Fibroblast of skin of right quadriceps (primary cell): ENCODE measurements at places on chromosomes 12 and 14.

- no peak for DNase-seq
Measured at GRCh38 chr12:68491204-68491960, 119.3 kb upstream of the RAP1B start.

DNA sequence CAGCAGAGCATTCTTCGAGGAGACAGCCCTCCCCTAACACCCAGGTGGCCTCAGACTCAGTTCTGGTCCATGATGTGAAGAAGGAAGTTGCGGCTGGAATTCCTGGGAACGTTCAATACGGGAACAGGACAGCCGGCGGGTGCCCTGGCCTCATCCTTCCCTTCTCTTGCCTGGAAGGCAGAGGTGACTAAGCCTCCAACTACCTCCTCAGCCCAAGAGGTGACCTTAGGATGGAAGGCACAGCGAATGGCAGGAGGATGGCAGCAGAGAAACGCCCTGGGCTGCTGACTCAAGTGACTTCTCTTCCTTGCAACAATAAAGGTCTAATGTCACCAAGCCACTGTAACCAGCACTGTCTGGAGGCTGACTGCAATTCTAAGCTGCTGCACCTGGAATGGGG lies 36.1 kb downstream of the DHX37 start:
- DNase-seq: no peak

DNA sequence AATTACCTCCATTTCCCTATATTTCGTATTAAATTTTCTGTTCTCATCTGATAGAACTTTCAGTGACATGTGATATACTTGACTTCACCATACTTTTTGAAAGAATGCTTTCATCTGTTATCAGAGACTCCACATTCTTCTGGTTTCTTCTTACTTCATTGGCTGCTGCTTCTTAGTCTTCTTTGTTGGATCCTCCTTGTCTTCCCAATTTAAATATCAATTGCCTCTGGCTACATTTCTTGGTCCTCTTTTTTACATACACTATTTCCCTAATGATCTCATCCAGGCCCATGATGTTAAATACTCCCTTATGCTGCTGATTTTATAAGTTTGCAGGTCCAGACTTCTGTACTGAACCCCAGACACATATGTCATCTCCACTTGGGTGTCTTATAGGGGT lies 22.0 kb downstream of the OR5AU1 start:
- no peak for DNase-seq

GRCh38 chr14:67260965-67261364 lies 19.7 kb downstream of the PALS1 start:
- DNase-seq: no peak

DNA sequence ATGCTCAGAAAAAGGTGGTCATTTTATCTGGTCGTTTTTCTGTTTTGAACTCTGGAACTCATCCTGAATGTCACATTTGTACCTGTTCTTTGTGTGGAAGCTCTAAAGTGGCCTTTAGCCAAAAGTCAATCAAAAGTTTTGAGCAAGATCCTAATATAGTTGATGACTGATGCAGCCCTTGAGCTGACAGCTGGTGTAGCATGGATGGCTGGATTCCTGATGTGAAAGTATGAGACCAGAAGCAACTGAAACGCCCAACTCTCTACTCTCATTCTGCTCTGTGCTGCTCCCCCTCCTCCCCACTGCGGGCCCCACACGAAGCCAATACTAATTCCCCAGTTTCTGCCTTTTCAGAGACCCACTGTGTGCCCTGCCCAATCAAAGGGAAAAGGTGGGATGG lies 10.3 kb upstream of the MYH7 start:
- DNase-seq: no peak

GRCh38 chr14:83706231-83706954 lies 1823.6 kb upstream of the FLRT2 start:
- DNase-seq: peak; percentile 5

DNA sequence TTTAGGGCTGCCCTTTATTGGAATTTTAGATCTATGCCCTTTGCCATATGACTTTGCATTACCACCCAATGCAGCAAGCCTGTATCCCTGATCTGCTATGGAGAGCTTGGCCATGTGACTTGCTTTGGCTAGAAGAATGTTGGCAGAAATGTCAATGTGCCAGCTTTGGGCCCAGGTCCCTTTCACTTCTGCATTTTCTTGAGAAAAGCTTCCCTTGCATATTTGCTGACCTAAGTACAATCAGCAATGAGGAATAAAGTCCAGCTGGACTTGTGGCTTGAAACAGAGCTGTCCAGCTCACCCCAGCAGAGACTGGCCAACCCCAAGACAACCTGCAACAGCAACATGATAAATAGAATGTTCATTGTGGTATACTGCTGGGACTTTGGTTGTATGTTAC lies 135.9 kb downstream of the PAH start:
- DNase-seq: no peak

DNA sequence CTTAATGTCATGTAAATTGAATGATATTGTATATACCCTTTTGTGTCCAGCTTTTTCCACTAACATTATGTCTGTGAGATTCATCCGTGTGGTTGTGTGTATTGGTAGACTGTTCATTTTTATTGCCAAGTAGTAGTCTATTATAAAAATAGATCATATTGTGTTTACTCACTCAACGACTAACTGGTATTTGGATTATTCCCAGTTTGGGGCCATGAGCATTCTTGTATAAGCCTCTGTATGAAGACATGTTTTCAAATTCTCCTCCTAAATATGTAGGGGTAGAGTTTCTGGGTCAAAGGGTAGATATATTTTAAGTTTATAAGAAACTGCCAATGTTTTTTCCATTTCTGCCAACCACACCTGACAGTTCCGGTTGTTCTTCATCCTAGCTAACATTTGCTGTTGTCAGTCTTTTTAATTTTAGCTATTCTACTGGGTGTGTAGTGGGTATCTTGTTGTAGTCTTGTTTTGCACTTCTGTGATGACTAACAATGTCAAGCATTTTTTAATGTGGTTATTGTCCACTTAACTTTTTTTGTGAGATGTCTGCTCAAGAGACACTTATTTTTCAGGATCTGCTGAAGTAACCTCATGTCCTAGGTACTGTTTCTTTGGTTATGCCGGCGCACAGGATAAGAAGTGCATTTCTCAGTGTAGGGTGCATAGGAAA lies 93.2 kb downstream of the DACT1 start:
- peak; percentile 67 for DNase-seq

- no peak for DNase-seq
Measured at GRCh38 chr12:49972641-49973360, at the start of gene AQP6. AQP6 (plus strand) TSS chr12:49972947; CDS start chr12:49973174, 227 bp downstream.

DNA sequence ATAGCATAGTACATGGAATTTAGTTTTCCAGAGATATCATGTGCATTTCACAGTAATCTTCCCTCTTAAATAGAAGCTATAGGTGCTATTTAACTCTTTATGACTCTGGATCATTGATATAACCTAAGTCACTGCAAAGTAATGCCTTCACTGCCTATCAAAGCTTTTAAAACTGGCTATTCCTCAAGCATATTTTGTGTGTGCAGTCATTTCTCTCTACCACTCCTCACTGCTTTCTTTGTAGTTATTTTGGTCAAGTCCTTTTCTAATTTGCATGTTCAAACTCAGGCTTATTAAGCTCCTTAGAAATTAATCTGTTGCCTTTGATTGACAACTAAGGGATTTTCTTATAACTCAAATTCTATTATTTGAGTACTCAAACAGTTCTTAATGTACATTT lies 79.4 kb upstream of the PLEKHG7 start:
- DNase-seq: no peak

- DNase-seq: peak; percentile 81
Measured at GRCh38 chr12:68808388-68809189, 612 bp downstream of the MDM2 start.

DNA sequence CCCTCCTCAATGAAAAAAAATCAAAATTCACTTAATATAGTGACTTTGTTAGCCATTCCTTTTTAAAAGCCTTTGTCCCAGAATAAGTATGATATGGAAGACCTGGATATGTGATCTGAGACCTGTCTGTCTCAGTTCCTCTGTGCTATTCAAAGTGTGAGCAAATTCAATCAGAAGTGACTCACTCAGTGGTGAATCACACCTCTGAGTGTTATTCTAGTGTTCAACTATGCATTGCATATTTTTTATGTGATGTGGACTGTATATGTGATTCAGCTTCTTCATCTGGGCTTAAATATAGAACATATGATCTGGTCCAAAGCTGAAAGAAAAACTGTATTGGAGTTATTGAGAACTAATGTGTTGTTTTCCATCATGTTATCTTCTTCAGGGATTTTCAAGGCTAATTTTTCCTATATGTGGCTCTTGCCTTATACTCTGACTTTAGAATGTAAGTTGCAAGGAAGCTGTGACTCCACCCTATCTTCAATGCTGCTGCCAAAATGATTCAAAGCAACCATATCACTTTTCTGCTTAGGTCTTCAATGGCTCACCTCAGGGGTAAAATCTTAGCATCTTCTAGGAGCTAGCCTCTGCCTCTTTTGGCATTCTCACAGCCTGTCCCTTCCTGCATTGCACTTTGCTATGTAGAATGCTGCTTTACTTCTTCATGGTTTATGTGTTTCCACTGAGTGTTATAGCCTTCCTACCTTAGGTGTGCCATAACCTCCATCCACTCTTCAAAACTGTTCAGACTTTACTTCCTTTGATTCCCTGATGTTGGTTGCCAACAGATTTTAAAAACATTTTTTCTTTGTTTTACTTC lies 169.8 kb downstream of the OTOGL start:
- DNase-seq: peak; percentile 93

DNA sequence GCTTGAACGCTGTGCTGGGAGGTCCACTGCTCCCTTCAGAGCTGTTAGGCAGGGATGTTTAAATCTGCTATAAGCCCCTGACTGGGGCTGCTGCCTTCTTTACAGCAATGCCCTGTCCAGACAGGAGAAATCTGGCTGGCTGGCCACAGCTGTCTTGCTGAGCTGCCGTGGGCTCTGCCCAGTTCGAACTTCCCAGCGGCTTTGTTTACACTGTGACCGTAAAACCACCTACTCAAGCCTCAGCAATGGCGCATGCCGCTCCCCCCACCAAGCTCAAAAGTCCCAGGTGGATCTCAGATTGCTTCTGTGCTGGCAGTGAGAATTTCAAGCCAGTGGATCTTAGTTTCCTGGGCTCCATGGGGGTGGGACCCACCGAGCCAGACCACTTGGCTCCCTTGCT lies 35.8 kb downstream of the CKAP4 start:
- DNase-seq: no peak

DNA sequence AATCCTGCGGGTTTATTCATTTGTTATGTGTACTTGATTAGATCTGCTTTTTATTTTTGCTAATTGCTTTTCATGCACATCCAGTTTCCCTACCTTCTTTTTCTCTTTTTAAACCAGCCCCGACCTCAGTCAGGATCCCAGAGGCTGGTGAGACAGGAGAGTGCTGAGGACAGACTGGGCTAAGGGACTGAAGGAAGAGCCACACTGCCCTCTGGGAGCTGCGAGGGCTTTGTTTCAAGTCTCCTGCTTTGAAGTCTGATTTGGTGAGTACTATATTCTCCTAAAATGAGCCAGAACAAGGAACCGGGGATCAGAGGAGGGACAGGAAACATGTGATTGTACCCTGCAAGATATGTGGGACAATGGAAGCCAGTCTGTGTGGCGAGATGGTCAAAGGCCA lies 23.9 kb downstream of the PRICKLE1 start:
- DNase-seq: no peak

DNA sequence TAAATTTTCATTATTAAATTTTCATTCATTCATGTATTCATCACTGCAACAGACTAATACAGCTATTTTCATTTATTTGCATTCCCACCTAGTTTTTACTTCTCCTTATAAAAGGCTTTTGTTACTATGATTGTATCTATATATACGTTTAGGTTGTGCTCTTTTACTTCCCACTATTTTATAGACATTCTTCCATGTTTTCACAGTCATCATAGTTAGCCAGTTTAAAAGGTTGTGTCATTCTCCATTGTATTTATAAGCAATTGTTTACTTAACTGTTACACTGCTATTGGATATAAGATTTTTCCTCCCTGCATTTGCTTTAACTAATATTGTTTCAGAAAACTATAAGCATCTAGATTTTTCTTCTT lies 12.0 kb downstream of the ABHD12B start:
- DNase-seq: no peak

DNA sequence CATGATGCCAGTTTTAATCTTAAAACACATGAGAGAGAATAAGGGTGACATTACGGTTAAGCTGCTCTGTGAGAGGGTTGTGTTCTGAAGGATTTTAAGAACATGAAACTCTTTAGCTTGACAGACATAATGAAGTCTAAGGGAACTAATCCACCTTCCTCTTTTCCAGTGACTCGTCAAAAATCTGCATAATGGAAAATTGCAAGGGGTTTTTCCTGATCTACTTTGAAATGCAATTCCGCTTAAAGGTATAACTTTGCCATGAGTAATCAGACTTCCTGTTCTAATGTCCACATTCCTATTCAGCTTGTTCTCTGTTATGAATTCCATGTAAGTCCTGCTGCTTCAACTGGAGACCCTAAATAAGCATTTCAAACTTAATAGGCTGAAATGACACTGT lies at the start of gene ZNF705A:
TSS of gene ZNF705A (plus strand) at position 171 of the 400 bp plus-strand sequence. CDS start 15,611 bp downstream, outside the sequence.
- peak; percentile 86 for DNase-seq

- DNase-seq: no peak
Measured at GRCh38 chr14:55097881-55098560, 31.0 kb upstream of the LGALS3 start.

- no peak for DNase-seq
Measured at GRCh38 chr12:109092497-109093021, 713 bp downstream of the ALKBH2 start.

GRCh38 chr14:105591052-105591451 lies 64.7 kb downstream of the TMEM121 start:
- DNase-seq: no peak

- peak; percentile 95 for DNase-seq
Measured at GRCh38 chr12:51886021-51886710, 1.7 kb upstream of the ANKRD33 start.

DNA sequence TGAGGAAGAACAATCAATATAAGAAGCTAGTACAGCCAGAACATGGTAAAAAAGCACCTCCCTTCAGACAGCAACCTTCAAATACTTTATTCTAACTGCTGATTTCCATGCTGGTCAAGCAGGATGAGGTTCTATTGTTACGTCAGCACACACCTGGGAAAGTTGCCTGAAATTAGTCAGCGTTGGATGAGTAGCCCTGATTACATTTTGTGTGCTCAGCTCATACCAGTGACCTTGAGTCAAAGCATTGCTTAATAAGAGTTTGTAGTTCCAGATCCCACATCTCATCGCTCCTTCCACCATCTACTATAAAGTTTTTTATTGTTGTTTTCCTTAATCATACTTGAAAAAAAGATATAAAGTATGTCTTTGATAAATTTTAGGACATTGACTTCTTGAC lies 361.5 kb downstream of the EGLN3 start:
- peak; percentile 81 for DNase-seq

DNA sequence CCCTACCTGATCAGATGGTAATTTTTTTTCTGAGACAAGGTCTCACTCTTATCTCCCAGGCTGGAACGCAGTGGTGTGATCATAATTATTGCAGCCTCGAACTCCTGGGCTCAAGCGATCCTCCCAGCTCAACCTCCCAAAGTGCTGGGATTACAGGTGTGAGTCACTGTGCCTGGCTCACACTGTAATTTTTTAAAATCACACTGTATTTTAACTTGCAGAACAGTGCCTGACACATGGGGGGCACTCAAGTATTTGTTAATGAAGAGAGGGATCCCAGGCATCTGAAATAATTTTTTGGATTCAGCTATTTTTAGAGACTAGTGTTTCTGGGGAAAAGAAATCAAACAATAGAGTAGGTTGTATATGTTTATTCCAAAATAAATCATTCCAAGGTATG lies 21.7 kb downstream of the LIMA1 start:
- DNase-seq: no peak
